ENCODE measurements at places on chromosomes 3 and 15.

- DNase-seq: no peak
Observed at GRCh38 chr15:101044625-101045235, 125.6 kb downstream of the LRRK1 start.

GRCh38 chr3:147049821-147050220, 356.5 kb downstream of the ZIC4 start:
- no peak for DNase-seq

GRCh38 chr15:81291916-81292522, 31.9 kb downstream of the STARD5 start:
- DNase-seq: no peak

- peak; percentile 31 for DNase-seq
Observed at GRCh38 chr15:98002866-98003265, 42.4 kb downstream of the ARRDC4 start.

- DNase-seq: no peak
Observed at GRCh38 chr3:31785734-31786133, 195.3 kb downstream of the OSBPL10 start.

DNA sequence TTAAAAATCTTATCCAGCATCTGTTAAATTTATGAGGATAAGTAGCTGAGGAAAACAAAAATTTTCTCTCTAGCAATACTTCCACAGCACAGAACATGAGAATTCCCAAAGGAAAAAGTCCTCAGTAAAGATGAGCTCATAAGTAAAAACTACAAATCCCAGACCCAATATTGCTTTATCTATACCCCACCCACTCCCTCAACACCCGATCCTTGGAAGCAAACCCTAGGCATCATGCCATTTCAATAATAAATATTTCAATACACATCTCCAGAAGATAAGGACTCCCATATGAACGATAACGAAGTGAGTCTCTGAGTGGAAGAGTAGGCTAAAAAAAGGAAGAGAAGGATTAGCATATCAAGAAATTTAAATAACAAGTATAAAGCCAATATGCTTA, 8.3 kb upstream of the PRR20G start:
- DNase-seq: no peak

- no peak for DNase-seq
Observed at GRCh38 chr3:54518011-54518675, 395.8 kb downstream of the CACNA2D3 start.
